ENCODE measurements at places on chromosomes 12 and 14.
A peak's percentile ranks its signal among the peaks of the same experiment; 100 is the strongest.

- DNase-seq: no peak
Measured at GRCh38 chr14:61599942-61600341, 95.4 kb upstream of the HIF1A start.

DNA sequence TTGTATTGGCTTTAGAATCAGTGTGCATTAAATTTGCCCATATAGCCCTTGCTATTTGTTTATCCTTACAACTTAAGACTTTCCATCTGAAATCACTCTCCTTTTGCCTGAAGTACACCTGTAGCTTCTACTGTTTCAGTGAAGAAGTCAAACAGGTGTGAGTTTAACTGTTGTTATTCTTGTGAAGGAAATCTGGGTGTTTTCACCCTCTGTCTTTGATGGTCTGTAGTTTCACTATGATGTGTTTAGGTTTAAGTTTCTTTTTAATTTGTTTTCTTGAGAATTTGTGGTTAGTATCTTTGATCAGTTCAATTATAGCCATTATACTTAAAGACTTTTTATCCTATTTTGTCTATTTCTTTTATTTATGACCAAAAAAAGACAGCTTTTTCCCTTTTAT lies 68.9 kb upstream of the BBS10 start:
- no peak for DNase-seq

DNA sequence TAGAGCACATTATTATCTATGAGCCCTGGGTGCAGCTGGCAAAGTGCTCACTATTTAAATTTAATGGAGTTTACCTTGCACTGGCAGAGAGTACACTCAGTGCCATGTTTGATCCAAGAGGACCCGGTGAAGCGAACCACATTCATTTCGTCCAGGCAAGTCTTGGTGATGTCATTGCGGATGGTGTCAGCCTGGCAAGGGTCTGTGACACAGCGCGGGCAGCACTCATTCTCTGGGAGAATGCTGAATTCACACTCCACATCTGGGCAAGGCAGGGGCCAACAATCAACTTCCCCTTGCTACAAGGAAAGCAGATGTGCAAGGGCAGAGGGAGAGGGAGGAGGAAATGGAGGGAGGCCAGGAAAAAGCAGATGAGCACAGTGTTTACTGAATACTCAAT lies 356.2 kb downstream of the NELL2 start:
- no peak for DNase-seq

GRCh38 chr12:128806573-128806972 lies 17.2 kb downstream of the SLC15A4 start:
- no peak for DNase-seq

DNA sequence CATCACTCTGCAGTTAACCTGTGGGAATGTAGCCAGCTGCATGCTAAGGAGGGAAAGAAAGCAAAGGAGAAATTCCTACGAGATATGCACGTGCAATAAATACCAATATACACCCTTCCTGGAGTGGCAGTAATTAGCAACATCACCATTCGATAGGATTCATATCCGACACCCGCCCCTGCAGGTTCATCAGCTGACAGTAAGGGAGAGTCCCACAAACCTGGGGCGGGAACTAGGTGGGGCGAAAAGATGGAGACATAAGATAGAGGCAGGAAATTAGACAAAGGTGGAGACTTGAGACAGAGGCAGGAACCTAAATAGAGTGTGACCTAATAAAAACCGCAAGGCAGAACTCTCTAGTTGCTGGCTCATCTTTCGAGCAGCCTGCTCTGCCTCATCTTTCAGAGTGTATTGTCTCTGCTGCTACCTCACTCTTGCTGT lies 51.6 kb downstream of the PLEKHG3 start:
- peak; percentile 57 for DNase-seq

- DNase-seq: no peak
Measured at GRCh38 chr12:104750061-104750460, 208.0 kb downstream of the SLC41A2 start.

DNA sequence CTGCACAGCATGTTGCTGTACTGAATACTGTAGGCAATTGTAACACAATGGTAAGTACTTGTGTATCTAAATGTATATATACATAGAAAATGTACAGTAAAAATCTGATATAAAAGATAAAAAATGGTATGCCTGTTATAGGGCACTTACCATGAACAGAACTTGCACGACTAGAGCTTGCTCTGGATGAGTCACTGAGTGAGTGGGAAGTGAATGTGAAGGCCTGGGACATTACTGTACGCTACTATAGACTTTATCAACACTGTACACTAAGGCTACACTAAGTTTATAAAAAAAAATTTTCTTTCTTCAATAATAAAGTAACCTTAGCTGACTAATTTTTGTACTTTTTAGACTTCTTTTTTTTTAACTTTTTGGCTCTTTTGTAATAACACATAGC lies 24.2 kb upstream of the NEDD1 start:
- no peak for DNase-seq

- DNase-seq: no peak
Measured at GRCh38 chr12:30095511-30095910, 311.8 kb upstream of the TMTC1 start.

DNA sequence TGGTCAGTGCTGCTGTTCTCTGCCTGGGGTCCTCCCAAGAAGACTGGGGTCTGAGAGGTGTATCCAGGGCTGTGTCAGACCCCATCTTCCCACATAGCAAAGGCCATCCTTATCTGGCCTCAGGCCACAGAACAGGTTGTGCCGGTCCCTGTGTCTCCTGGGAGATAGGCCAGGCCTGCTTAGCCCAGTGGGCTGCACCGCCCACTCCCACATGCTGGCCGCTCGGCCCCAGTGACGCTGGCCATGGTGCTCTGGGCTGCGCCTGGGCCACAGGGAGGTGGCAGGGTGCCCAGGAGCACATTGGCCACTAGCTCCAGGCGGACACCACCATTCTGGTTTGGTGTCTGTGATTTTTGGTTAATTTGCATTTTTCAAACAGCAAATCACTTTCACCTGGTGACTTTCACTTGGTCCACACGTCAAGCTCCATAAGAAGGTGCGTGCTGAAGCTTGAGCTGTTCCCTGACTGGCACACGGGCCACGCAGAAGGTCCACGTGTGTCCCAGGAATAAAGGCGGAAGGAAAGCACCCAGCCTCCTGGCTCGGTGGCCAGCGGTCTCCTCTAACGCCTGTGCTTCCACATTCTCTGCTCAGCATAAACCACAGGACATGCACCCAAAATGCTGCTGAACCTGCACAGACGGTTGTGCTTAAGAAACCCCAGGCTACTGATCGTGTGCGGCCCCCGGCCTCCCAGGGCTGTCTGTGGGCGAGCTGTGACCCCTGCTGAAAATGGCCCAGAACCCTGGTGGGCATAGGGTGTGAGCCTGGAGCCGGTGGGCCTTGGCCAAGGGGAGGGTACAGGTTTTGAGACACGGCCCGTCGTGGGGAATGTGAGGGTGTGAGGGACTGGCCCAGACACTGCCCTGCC lies 4.6 kb downstream of the FBRSL1 start:
- no peak for DNase-seq

DNA sequence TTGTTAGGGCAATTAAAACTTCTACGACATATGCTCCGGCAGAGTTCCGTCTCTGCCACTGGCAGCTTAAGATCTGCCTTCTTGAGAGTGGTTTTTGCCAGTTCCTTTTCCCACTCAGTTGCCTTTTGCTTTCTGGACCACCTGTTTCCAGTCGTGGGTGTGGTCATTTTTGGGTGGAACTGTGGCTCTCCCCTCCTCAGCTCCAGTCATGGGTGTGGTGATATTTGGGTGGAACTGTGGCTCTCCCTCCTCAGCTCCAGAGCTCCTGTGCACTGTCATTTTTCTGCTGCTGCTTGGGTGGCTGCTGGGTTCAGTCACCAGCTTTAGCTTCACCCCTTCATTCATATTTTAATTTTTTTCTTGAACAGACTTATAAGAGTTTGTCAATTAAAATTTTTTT lies 25.3 kb downstream of the WDR20 start:
- no peak for DNase-seq

DNA sequence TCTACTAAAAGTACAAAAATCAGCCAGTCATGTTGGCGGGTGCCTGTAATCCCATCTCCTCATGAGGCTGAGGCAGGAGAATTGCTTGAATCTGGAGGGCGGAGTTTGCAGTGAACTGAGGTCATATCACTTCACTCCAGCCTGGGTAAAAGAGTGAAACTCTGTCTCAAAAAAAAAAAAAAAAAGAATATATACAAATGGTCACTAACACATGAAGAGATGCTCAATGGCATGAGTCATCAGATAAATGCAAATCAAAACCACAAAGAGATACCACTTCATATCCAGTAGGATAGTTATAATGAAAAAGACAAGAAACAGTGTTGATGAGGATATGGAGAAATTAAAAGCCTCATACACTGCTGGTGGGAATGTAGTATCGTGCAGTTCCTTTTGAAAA lies 33.6 kb upstream of the METAP2 start:
- no peak for DNase-seq

GRCh38 chr12:2536724-2537123 lies 258.0 kb upstream of the FKBP4 start:
- no peak for DNase-seq

- no peak for DNase-seq
Measured at GRCh38 chr14:55535516-55536203, 44.3 kb upstream of the KTN1 start.

- no peak for DNase-seq
Measured at GRCh38 chr12:43290836-43291235, 261.2 kb downstream of the ADAMTS20 start.

DNA sequence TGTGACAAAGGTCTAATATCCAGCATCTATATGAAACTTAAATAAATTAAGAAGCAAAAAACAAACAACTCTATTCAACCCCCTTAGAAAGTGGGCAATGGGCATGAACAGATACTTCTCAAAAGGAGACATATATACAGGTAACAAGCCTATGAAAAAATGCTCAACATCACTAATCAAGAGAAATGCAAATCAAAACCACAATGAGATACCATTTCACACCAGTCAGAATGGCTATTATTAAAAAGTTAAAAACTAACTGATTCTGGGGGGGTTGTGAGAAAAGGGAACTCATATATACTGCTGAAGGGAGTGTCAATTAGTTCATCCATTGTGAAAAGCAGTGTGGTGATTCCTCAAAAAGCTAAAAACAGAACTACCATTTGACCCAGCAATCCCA lies 198.9 kb downstream of the BMP4 start:
- no peak for DNase-seq

All from activated T-helper 1 cell treated with anti-CD3 and anti-CD28 coated beads, Interleukin-2, amount 50 U/mL, for 16 hours (primary cell).